ENCODE measurements at places on chromosomes 7 and 10.
A peak's percentile ranks its signal among the peaks of the same experiment; 100 is the strongest.

GRCh38 chr10:96586419-96587263, at the start of gene TM9SF3:
TM9SF3 (minus strand) TSS chr10:96587012; CDS start chr10:96586835, 177 bp downstream.
- DNase-seq, result peak; percentile 95

DNA sequence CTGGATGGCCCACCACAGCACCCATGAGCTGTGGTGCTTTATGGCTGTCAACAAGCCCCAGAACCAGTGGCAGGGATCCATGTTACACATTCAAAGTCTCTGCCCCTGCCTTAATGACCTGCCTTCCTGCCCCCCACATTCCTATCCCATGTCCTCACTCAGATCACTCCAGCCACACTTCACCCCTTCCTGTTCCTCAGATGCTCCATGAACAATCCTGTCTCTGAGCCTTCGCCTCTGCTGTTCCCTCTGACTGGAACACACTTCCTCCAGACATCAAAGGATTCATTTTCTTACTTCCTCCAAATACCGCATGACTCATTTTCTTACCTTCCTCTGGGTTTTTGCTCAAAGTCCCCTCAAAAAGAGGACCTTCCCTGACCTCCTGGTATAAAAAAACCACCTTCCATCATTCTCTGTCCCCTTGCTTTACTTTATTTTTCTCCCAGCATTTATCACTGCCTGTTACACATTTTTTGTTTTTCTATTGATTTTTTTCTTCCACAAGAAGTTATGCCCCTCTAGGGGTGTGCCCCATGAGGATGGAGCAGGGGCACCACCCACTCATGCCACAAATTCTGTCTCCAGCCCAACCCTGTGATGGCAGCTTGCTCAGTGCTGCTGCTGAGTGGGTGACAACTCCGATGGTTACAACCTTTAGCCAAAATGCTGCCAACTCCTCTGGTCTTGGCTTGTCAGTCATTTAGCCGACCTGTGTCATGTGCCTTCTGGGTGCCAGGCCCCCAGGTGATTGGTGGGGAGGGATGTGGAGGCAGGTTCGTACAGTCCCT, 18.2 kb downstream of the COL13A1 start:
- DNase-seq, result no peak

GRCh38 chr10:119725517-119725827, 378 bp upstream of the INPP5F start:
- DNase-seq, result no peak

DNA sequence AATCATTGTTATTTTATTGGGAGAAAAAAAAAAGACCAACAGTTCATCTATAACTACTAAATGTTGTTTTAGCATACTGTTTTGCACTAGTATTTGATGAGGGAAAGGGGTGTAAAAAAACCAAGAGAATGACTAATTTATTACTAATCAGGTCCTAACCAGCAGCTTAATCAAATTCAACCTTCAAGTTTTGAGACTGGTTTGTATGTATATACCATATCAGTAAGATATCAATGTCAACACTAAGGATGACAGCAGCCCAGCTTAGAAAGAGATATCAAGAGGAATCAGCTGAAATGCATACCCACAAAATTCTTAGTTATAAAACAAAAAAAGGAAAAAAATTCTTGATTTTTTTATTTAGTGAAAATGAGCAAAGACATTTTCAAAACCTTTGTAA, 122.6 kb downstream of the KMT2C start:
- DNase-seq, result no peak

DNA sequence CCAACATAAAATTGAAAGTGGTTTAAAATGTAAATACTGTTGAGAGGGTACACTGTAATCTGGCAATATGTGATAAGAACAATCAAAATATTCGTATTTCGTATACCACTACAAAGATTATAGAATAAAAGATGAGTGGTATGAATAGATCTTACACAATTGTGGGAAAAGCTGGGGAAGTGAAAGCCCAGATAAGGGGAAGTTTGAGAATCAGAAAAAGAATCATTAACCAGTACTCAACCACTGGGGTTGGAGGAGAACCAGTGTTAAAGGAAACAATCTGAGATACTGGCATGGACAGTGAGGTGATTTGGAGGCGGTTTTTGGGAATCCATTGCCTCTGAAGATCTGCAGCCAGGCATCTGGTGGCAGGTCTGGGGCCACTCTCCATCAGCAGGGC, 59.7 kb upstream of the CDK14 start:
- DNase-seq, result no peak

DNA sequence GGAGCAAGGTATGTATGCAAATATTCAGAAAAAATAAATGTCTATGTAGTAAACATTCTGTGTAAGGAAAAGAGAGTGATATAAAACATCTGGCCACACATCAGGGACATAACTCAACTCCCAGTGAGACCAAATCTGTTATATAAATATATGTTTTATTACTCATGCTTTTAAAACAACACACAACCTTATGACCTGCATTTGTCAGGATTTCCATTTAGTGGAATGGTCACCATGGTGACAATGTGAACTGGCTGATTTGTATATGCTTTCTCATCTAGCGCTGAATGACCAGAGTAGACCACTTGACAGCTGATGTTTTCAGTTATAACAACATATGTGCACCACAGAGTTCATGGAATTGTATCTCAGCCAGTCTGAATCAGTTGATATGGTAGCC, 551.7 kb downstream of the HTR7 start:
- DNase-seq, result no peak

- no peak for DNase-seq
Measured at GRCh38 chr7:11613292-11613930, 218.6 kb downstream of the THSD7A start.

DNA sequence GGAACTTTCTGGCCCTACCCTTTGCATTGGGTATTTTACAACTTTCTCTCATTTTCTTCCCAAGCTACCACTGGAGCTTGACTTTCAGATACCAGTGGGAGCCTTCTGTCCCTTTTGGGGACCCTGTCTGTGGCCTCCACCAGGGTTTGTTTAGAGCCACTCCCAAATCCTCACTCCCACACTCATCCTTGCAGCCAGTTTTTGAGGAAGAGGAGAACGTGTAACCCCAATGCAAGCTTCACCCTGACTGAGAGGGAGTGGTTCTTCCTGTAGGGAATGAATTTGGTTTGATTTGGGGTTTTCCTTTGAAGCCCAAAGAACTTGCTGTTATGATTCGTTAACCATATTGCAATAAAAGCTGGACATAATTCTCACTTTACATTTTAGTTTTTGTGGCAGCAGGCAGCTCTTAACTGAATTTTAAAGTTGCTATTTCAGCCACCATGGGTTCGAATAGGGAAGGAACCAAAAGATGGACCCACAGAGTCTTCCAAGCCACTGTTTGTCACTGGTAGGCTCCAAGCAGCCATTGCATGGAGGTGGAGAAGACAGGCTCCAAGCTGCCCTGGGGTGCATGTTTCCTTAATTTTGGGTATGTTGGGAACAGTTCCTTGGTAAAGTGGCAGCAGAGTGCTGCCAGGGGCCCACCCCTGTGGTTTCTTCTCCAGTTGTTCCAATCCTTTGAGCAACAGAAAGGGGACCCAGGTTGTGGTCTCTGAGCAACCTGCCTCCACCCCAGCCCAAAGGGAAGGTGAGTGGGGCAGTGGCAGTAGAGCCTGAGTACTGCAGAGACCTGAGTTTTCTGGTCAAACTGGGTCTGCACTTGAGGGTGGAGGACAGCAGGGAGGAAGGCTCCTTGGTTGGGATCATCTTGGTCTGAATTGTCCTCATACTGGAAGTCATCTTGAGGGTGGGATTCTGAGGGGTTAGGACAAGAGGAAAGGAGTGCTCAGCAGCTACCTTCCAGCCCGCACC, 5.1 kb downstream of the EVX1 start:
- no peak for DNase-seq

DNA sequence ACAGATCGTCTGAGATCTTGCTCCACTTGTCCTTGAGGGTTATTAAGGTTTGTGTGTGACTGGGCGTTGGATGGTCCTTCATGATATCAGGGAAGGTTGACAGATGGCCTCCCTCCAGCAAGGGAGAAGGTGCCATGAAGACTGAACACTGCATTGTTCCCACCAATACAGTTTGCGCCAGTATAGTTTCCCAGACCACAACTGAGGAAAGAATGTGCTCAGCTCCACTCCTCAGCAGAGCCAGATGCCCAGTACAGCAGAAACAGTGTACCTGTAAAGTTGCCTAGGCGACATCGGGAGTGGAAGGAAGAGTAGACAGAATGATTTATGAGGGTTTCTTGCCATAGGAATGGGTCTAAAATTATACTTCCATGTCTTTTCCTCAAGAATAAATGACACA, 137.5 kb downstream of the ST7 start:
- DNase-seq, result no peak

- DNase-seq, result no peak
Measured at GRCh38 chr10:45265996-45266395, 49.4 kb downstream of the OR13A1 start.

DNA sequence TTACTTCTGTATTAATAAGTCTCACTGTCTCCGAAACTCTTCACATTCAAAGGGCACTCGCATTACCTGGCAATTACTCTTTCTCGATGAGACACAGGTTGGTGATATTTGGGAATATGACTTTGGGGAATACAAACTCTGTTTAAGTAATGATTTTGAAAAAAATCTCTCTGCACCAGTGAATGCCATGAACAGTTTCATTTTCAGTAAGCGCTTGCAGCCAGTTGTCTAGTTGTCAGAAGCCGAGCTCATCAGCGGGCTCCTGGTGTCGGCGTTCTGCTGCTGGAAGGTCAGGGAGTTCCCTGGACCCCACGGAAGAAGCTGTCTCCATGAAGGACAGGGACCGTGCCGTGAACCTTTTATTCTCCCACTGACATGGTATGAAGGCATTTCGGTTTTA, 57.7 kb downstream of the PTPRE start:
- no peak for DNase-seq

DNA sequence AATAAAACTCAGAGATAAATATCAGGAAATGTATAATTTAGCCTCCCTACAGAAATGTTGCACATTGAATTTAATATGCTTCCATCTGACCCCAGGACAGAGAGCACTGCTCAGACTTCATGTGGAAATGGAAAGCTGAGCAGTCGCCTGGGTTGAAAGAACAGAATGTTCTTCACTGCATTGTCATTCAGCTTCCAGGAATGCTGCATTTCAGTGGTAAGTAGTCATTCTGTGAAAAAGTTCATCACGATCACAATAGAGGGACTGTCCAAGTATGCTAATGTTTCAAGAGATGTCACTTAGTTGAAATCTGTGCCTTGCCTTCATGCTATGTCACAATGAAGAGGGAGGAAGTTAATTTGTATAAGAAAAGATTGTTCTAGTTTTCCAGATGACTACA, 147.3 kb downstream of the NRCAM start:
- peak; percentile 34 for DNase-seq

GRCh38 chr10:113331961-113332360, 220.9 kb upstream of the HABP2 start:
- DNase-seq, result no peak

GRCh38 chr10:34726862-34727261, 88.2 kb downstream of the PARD3 start:
- DNase-seq, result no peak

DNA sequence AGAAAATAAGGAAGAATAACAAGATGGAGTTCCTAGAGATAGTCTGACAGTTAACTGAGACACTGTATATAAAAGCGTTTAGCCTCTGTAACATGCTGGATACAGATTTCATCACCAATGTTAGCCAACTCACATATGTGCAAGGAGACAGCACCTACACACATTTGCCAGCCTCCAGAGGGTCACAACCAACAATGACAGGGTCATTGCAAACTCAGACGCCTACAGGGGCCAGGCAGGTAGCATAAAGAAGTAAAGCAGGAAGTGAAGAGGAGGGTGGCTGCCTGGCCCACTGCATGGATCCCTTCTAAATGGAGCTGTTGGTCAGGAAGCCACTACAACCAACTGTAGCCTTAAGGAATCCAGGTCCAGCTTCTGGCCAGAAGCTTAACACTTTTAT, 50.4 kb downstream of the NRAP start:
- no peak for DNase-seq

- DNase-seq, result no peak
Measured at GRCh38 chr10:101052285-101052684, 9.5 kb upstream of the KAZALD1 start.

DNA sequence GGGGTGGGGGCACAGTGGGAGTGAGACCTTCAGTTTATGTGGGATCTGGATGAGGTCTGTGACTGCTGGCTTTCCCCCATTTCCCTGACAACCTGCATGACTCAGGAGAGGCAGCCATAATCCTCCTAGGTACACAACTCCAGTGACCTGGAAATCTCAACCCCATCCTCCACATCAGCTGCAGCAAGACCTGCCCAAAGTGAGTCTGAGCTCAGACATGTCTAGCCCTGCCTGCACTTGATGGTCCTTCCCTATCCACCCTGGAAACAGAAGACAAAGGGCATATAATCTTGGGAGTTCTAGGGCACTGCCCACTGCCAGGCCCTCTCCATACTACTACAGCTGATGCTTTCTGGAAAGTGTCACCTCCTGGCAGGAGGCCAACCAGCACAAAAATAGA, 75.6 kb downstream of the GRM8 start:
- DNase-seq, result no peak

DNA sequence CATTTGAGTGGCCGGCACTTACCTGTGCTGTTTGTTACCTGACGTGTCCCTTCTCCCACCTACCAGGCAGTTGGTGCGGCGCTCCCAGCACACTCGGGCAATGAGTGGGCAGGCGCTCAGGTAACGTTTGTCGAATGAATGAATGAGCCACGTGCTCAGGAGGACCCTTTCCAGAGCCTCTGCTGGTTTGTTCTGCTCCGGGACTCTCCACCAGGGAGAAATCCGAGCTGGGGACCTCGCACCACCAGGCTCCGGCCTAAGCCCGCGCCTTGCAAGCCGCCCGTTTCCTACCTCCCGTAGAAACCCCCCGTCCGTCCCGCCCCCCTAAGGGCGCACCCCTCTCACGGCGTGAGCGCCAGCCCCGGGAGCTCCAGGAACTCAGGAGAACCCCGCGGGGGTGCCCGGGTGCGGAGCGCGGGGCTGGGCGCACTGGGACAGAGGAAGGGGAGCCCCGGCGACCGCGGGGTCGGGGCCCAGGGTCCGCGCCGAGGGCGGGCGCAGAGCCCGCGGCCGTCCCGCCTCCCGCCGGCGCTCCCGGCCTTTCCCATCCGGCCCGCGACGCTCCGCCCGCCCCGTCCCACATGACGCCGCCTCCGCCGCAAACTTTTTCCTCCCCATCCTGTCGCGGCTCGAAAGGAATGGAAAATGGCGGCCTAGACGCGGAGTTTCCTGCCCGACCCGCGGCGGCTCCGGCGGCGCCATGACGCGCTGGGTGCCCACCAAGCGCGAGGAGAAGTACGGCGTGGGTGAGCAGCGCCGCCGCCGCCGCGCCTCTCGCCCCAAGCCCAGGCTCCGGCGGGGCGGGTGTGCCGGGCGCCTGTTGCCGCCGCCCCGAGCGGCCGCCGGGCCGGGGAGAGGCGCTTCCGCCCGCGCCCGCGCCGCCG, at the start of gene DOCK1:
DOCK1 (plus strand) TSS at position 611 of the 884 bp plus-strand sequence; CDS start at position 701, 90 bp downstream.
- peak; percentile 57 for DNase-seq

DNA sequence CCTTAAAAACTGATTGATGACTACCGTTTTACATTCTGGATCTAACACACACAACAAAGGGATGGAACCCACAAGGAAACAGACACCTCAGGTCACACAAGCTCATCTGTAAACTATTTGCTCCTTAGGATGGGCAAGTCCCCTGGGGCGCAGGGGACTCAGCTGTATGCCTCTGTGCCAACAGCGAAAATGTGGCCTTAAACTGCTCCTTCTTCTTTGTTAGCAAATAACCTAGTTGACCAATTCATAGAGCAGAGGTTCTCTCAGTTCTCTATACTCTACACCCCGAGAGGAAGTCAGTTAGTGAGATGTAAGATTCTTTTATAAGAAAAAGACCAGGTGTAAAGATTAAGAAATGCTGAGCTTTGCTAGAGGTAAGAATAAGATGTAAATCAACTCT, 181.9 kb upstream of the PRSS58 start:
- no peak for DNase-seq

- DNase-seq, result no peak
Measured at GRCh38 chr7:20541608-20542349, 73.7 kb upstream of the ABCB5 start.
